ENCODE measurements at places on chromosomes 2 and 18.

- DNase-seq, result no peak
Observed at GRCh38 chr2:105868060-105868459, 123.3 kb downstream of the NCK2 start.

- no peak for DNase-seq
Observed at GRCh38 chr18:48064978-48065600, 134.6 kb upstream of the SMAD2 start.

DNA sequence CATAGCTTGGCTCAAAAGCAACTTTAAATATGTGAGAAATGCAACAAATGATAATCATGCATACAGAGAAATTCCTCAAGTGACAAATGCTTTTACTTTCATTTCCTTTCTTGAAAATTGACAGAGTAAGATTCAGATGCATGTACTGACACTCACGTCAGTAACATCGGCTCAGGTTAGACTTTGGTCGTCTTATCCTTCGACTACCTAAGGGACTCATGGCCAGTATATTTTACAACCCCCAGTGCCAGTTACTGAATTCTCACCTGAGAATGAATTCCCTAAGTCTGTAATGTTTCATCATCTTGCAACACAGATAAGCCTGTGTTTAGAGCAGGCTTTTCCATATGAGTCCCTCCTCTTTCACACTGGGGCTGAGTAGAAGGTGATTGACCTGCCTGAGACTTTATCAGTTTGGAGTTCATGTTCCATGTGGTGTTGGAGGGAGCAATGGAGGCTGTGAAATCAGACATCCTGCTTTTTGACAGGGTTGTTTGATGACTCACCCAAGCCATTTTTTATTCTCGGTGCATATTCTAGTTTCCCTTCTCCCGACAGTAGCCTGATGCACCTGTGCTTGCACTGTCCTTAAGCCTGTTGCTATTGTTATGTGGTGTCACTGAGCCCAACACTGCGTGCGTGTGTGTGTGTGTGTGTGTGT is 30.5 kb upstream of the ATP8B1 start:
- peak; percentile 54 for DNase-seq

DNA sequence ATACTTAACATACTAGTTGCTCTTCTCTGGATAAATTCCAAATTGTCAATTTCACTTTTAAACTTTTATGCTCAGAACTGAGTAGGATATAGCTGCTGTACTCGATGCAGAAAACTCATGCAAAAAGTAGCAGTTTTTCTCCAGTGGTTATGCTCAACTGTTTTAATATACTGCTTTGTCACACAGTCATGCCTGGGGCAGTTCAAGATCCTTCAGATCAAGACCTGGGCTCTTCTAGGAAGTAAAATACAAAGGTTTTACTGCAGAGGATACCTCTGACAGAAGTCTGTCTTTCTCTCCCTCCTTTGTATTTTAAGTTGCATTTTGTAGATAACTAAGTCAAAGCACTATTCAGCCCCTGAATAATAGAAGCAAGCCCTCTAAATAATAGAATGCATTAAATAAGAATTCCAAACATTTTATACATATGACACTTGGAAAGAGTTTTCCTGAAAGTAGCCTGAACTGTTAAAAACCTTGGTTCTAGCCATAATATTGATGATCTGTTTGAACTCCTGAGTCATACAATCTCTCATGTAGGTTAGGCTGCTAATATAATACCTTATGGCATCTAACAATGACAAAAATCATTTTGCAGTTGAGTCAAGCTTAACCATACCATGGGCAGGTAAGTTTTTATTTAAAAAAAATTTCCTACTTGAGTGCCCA is 183.3 kb upstream of the TRIB2 start:
- no peak for DNase-seq

GRCh38 chr18:48486754-48487153 is 52.1 kb upstream of the CTIF start:
- DNase-seq, result peak; percentile 63

DNA sequence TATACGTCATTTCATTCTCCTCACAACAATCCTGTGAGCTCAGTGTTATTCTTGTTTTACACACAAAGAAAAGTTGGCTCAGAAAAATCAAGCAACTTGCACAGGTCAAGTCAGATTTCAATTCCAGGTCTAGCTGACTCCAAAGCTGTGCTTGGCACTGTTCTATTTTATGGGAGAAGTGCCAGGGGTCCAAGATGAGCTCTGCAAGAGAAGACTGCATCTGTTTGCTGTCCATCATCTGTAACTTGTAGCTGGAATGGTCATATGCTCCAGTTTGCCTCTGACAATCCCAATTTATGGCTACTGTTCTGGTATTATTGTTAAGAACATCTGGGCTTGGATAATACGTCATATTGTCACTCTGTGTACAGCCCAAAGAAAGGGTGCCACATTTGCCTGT is 28.9 kb downstream of the KCNF1 start:
- DNase-seq, result no peak

DNA sequence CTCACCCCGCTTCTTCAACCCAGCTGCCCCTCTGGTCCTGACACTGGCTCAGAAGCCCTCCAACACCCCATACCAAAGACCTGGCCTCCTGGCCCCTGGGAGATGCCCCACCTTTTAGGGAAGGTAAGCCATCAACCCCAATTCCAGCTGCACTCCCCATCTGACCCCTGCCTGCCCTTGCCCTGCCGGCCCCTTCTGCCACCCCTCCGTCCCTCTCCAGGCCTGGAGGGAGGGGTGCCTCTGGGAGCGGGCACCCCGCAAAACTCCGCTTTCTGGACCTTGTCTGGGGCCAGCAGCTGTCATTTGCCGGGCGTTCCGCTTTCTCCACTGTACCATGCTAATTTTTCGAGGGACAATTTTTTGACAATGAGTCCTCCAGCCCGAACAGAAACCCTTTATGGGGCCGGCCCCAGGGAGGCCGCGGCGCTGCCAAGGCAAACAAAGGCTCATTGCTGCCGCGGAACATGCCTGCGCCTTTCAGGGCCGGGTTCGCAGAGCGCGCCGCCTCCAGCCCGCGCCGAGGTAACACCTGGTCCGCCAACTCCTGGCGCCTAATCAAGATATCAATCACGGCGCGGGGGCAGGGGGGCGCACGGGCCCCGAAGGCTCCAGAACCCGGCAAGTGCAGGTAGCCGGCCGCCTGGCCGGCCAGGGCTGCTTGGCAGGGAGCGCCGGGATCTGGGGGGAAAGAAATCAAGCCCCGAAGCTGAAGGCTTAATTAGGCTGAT is 96.0 kb downstream of the INHBB start:
- DNase-seq, result peak; percentile 32

GRCh38 chr2:128390991-128391630 is 72.4 kb upstream of the HS6ST1 start:
- no peak for DNase-seq

DNA sequence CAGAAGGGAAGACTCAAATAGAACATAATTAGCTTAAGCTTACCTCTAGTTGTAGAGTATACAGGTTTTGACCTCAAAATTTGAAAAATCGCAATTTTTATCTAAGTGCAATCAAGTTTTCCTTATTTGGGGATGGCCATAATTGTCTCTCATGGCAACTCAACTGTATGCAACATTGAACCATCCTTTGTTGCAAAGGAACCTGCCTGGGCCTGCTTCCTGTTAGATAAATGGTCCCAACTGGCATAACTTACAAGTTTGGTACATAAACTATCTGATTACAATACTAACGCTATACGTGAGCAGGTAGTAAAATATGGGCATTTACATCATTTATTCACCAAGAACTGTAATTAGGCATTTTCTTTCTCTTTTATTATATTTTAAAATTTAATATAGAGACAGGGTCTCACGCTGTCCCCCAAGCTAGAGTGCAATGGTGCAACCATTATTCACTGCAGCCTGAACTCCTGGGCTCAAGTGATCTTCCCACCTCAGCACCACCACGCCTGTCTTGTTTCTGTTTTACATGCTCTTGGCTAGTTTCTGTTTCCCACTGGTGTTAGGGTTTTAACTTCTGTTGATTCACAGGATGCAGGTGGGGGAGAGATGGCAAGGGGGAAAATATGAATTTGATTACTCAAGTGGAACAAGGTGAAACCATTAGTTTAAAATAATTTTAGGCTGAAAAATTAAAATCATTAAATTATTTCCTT is 55.3 kb upstream of the B3GNT2 start:
- DNase-seq, result no peak

- DNase-seq, result no peak
Observed at GRCh38 chr2:164142755-164143154, 406.9 kb upstream of the FIGN start.

- no peak for DNase-seq
Observed at GRCh38 chr2:113202305-113203216, 28.8 kb downstream of the PSD4 start.

- DNase-seq, result no peak
Observed at GRCh38 chr2:98350411-98350810, 4.2 kb downstream of the CNGA3 start.

DNA sequence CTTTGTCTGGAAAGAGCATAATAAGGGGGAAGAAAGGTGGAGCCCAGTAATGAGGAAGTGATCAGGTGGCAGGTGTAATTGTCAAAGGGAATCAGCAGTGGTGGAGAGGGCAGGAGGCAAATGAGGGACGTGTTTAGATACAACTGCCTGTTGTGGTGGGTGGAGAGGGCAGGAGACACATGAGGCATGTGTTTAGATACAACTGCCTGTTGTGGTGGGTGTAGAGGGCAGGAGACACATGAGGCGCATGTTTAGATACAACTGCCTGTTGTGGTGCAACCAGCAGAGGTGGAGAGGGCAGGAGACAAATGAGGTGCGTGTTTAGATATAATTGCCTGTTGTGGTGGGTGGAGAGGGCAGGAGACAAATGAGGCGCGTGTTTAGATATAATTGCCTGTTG is 173.1 kb downstream of the ANKRD30B start:
- DNase-seq, result no peak

GRCh38 chr2:103435010-103435409 is 673.2 kb downstream of the TMEM182 start:
- no peak for DNase-seq

- no peak for DNase-seq
Observed at GRCh38 chr18:4102901-4103300, 352.2 kb downstream of the DLGAP1 start.

GRCh38 chr2:238040918-238041317 is 19.9 kb upstream of the SCLY start:
- no peak for DNase-seq

DNA sequence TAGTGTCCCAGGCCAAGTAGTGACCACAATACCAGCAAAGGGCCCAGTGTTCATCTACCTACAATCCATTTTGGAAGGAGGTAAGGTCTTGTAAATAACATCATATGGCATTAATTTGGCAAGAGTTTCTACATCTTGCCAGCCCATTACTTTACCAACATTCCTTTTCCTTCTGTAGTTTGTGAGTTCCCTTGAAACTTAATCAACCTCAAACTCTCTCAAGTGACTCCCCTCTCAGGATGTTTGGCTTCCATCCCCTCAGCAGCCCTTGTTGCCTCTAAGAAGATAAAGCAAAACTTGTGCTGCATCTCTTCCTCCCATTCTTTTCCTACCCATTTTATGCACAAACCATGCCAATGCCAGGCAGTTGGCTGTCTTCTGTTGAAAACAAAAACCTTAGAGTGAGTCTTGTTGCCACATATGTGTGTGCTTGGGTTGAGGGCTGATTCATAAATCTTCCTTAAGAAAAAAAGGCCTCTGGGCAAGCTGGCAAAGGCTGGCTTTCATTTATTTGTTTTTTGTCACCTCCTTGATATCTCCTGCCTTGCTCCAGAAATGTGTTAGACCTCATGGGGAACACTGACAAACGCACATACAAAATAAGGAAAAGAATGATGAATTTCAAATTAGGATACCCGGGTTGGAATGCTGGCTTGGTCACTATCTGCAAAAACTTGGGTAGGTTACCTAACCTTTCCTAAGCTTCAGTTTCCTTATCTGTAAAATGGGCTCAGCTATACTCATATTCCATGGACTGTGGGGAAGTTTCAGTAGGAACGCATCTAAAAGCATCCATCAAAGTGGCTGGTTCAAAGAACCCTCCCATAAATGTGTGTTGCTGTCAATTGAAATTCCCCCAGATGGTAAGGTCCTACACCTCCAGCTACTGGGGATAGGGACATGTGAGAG is 29.4 kb upstream of the ST3GAL5 start:
- DNase-seq, result no peak

GRCh38 chr2:38174646-38175423 is 98.9 kb upstream of the CYP1B1 start:
- DNase-seq, result peak; percentile 99

DNA sequence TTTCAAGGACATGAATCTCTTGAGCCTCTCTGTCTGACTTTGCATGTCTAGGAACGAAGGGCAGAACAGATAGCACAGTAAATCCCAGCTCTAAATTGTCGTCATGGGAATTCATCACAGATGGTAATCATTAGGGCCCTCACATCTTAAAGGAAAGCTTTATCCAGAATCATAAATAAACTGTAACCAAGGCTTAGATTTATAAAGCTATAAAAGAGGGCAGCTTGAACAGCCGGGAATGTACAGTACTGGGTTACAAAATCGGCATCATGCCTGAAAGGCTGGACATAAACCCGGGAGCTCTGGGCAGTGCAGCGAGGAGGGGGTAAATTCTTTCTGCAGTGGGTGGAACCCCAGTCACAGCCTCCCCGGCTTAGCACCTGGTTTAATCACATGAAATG is 144.4 kb downstream of the GFPT1 start:
- peak; percentile 28 for DNase-seq

DNA sequence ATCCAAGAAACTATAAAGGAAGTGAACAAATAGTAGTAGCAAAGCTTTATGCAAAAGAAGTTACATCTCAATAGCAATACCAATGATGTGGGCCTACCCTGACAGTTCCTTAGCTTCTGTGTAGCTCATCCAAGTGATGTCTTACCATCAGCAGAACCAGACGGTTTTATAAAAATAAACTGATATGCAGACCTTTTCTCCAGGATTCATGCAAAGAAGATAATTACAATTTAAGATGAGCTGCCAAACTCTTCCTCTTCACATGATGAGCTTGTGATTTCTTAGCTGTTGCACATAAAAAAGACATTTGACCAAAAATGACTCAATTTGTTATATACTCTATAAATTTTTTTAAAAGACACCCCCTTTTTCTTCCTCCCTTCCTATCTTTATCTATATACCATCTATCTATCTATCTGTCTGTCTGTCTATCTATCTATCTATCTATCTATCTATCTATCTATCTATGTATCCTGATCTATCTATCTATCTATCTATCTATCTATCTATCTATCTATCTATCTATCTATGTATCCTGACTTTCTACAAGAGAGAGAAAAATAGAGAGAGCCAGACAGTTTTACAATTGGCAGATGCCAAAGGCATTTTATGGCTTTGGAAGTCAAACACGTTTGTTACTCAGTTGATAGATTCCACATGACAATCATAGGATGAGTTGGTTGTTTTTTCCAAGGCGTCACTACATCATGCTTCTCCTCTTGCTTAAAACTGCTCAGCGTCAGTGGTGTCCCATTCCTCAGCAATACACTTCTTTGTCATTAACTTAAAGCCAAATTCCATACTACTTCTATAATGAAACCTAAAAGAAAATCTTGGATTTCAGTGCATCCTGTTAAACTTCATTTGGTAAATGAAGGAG is 65.9 kb upstream of the ACTR3 start:
- DNase-seq, result no peak

DNA sequence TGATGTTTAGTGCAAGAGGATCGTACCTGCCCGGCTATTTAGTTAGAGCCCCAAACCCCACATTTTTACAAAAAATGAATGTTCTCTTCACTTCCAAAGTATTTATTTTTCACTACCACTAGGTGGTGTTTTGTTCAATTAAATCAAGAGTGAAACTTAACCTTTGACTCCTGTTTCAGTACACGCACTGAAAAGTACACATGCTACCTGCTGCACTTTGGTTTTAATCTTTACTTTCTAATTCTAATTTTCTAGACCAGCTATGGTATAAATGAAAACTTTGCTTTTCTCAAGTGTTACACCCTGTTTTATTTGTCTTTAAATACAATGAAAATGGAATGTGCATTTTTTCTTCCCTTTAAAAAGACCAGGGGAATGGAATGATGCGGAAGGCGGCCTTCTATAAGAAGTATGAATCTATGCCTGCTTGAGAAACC is 31.4 kb upstream of the CHN1 start:
- DNase-seq, result peak; percentile 57

All from choroid plexus epithelial cell (primary cell).